ENCODE measurements at places on chromosomes 3 and 15. TPM values are rescaled to one million over a fixed set of nuclear protein-coding genes. Genes with fewer than 3 reads are reported as not detected.

The ADGRG7 gene
- not detected for polyA plus RNA-seq

The TMEM40 gene
- polyA plus RNA-seq, result 30.7 TPM

DNA sequence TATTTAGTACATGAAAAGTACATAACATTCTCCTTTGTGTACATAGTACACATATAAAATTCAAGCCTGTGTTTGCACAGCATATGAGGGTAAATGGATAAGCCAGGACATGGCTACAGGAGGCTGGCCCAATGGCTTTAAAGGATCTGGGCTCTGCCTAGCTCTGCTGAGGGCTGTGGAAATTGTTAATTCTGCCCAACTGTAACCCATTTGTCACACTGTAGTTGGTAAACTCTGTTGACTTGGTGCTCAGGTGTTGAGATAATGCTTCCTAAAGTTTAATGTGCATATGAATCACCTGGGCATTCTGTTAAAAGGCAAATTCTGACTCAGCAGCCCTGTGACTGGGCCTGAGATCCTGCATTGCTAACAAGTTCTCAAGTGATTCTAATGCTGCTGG, 196.5 kb upstream of the ZPLD1 start:
- DNase-seq, result no peak

GRCh38 chr3:71652781-71653413, 69.4 kb upstream of the FOXP1 start:
- DNase-seq, result peak; percentile 61

DNA sequence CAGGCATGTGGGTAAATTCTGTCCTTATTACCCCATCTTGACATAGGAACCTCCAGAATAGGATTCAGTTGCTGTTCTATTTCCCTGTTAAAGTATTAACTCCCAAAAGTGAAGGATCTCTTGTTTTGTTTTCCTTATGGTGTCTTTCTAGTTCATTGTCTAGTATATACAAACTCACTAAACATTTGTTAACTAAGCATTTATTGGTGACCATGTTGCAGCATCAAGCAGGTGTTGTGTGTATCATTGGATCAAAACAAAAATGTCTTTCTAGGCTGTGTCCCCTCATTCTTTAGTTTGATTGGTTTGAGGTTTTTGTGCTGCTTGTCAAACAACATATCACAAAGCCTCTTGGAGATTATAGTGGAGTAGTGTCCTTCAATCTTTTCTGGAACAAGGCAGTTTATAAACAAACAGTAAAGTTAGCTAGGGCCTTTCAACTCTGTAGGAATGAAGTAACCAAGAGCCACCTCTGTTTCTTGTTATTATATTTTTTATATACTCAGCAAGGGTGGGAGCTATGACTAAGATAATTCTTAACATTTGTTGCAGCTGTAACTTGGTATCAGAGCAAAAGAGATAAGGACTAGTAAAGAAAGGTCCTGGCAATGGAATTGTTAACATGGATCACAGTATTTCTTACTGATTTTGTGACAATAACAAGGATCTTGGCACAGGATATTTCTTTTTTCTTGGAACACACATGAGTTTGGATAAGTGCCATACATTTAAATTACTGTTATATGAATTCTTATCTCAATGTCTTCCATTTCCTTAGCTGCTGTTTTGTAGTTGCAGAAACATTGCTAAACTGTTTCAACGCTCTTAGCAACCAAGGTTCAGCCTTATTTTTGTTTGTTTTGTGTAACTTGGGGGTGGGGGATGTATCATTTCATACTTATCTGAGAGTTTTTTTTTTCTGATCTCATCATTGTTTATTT, 49.3 kb downstream of the TMOD3 start:
- peak; percentile 59 for DNase-seq

- DNase-seq, result no peak
These were observed 48.8 kb downstream of the PDE8A start for GRCh38 chr15:85030301-85030929.

GRCh38 chr15:63588826-63589225, 8.4 kb upstream of the FBXL22 start:
- DNase-seq, result no peak

GRCh38 chr3:161925749-161926360, 429.2 kb downstream of the OTOL1 start:
- no peak for DNase-seq

GRCh38 chr3:38823722-38824121, 7.7 kb upstream of the SCN10A start:
- DNase-seq, result no peak

GRCh38 chr3:138950701-138951100, 3.7 kb downstream of the FOXL2NB start:
- DNase-seq, result no peak

DNA sequence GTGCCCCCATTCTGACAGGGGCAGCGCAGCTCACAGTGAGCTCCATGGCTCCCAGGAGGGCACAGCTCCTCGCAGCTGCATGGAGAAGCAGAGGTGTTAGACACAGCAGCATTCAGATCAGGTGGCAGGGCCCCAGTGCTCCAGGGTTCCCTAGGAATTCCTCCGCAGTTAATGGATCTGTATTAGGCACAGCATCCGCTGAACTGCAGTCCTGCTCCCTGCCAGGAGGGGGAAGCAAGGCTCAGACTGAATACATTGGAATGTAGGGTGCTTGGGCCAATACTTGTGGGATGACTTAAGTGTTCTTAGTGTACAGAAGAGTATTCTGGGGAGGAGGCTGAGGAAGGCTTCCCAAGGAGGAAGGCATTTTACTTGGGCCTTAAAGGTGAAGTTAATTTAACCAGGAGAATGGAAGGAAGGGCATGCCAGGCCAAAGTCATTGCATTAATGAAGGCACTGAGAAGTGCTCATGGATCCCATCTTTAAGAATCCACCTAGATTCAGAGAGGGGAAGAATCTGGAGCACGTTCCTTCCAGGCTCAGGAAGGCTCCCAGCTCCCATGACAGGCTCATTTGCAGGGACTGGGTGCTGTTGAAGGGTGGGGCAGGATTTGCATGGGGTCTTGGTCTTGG, 111.6 kb downstream of the RAB11A start:
- DNase-seq, result peak; percentile 20

GRCh38 chr3:115325539-115325938, 178.5 kb upstream of the ZBTB20 start:
- peak; percentile 34 for DNase-seq

All from muscle of arm (tissue), 14 donors.